ENCODE measurements at places on chromosomes 12 and 14. TPM values are rescaled to one million over a fixed set of nuclear protein-coding genes. Genes with fewer than 3 reads are reported as not detected.

- H3K27me3 ChIP-seq, result peaks cover 16% of the 10 kb centered on the region
- no peaks in the 10 kb centered on the region for H3K36me3 ChIP-seq
- H3K4me1 ChIP-seq, result no peaks in the 10 kb centered on the region
- no peak overlapping the region for H3K4me3 ChIP-seq
- no peak for DNase-seq
These were observed 505 bp downstream of the KCNC2 start for GRCh38 chr12:75208856-75209811.

KRT73 gene
- not detected for total RNA-seq

GRCh38 chr14:23159532-23159931 lies 23.9 kb downstream of the SLC7A8 start:
- no peaks in the 10 kb centered on the region for H3K4me1 ChIP-seq
- no peak overlapping the region for H3K27ac ChIP-seq
- H3K4me3 ChIP-seq, result no peak overlapping the region
- no peaks in the 10 kb centered on the region for H3K27me3 ChIP-seq
- H3K36me3 ChIP-seq, result no peaks in the 10 kb centered on the region

DNA sequence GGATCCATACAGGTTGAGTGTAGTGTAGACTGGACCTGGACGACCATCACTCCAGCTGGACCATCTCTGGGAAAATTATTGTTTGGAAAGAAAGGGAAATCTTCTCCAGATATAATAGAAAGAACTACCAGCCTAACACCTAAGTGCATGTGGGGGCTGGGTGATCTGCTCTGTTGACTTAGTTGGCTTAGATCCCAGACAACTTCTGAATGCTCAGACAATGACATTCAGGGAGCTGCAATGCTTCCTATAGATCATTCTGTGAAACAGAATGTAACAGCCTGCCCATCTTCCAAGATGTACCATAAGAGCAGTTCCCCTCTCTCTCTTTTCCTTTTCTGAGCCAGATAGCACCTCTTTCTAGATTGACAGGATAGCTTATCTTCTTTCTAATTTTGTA lies 572.8 kb upstream of the STXBP6 start:
- no peak overlapping the region for H3K27ac ChIP-seq
- H3K36me3 ChIP-seq, result no peaks in the 10 kb centered on the region
- DNase-seq, result no peak
- H3K4me1 ChIP-seq, result no peaks in the 10 kb centered on the region
- H3K27me3 ChIP-seq, result no peaks in the 10 kb centered on the region

PHLDA1 gene
- 22.2 TPM for total RNA-seq

GRCh38 chr14:34722723-34723545 lies 8.5 kb upstream of the CFL2 start:
- H3K27ac ChIP-seq, result no peak overlapping the region
- no peaks in the 10 kb centered on the region for H3K27me3 ChIP-seq
- peak; percentile 67 for DNase-seq
- H3K4me3 ChIP-seq, result no peak overlapping the region
- no peaks in the 10 kb centered on the region for H3K36me3 ChIP-seq

GRCh38 chr12:90028635-90029051 lies 320.0 kb upstream of the ATP2B1 start:
- peaks cover 12% of the 10 kb centered on the region for H3K4me1 ChIP-seq
- DNase-seq, result no peak
- no peaks in the 10 kb centered on the region for H3K36me3 ChIP-seq
- H3K27ac ChIP-seq, result no peak overlapping the region
- no peak overlapping the region for H3K4me3 ChIP-seq

ATXN3 gene
- total RNA-seq, result 9.1 TPM

DIO2 gene
- total RNA-seq, result 7.3 TPM

DNA sequence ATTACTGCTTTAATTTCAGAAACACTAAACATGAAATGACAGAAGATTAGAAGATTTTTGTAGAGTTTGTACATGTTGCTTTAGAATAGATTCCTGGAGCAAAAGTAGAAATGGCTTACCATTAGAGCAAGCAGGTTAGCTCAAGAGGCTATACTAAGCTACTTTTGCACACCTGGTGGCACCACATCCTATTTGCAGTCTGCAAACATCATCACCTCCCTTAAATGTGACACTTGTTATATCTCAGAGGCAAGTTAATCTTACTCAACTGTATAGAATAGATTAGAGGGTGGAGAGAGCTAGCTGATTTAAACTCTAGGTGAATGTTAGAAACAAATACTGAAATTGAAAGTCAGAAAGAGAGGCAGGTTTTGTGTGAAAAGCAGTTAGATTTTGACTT lies 30.7 kb upstream of the OR4E1 start:
- DNase-seq, result no peak
- H3K27me3 ChIP-seq, result no peaks in the 10 kb centered on the region
- no peak overlapping the region for H3K4me3 ChIP-seq
- H3K27ac ChIP-seq, result no peak overlapping the region

DNA sequence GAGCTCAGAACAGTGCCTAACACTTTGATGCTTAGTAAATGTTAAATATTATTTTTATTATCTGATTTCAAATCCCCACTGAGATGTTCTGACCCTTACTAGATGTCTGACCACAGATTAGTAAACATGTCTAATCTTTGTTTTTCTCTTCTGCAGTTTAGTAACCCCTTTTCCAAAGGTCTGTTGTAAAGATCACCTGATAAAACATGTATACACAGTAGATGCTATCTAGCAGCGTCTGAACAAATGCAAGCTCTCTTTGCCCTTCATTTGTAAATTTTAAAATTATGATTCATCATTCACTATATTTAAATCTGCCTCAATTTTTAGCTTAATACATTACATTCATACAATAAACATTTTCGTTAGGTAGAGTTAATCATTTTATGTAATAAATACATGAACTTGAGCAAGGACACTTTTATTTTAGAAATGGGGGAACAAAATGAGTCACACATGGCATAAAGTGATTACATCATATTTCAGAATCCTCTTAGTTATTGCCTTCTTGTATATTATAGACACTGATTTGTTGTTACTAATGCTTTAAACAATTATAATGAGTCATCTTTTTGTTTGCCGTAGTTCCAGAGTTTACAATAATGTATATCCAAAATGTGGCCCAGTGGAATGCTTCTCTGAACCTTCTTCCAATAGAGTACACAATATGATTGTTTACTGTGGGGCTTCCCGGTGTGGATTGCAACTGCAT lies 1.7 kb upstream of the OR4K5 start:
- H3K4me3 ChIP-seq, result no peak overlapping the region
- no peaks in the 10 kb centered on the region for H3K36me3 ChIP-seq
- no peak overlapping the region for H3K27ac ChIP-seq
- no peaks in the 10 kb centered on the region for H3K4me1 ChIP-seq

DNA sequence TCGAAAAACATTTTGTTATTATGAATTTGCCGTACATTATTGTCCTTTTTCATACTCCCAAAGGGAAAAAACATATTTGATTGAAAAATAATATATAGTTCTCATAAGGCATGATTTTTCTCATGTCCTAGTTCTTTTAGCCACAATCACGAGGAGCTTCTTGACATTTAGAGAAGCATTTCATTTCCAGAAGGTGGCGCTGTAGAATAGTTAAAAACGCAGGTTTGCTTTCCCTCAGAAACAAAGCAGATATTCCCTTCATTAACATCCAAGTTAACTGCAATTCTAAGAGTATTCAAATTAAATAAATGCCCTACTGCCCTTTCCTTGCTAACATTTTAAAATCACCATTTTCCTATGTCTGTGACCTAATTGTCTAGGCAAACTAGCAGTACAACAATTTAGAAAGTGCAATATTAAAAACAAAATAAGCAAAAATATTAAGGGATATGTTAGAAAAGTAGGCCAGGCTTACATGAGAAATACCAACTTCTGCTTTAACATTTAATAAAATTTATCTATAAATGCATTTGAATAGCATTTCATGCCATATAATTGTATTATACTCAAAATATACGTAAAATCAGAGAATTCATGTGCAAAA lies 10.9 kb upstream of the PIK3C2G start:
- no peaks in the 10 kb centered on the region for H3K36me3 ChIP-seq
- no peaks in the 10 kb centered on the region for H3K27me3 ChIP-seq
- DNase-seq, result no peak
- no peak overlapping the region for H3K4me3 ChIP-seq
- no peaks in the 10 kb centered on the region for H3K4me1 ChIP-seq

GRCh38 chr12:12007001-12007712 lies 63.6 kb upstream of the BCL2L14 start:
- no peak overlapping the region for H3K4me3 ChIP-seq
- no peak for DNase-seq
- H3K36me3 ChIP-seq, result no peaks in the 10 kb centered on the region
- no peaks in the 10 kb centered on the region for H3K27me3 ChIP-seq

DNA sequence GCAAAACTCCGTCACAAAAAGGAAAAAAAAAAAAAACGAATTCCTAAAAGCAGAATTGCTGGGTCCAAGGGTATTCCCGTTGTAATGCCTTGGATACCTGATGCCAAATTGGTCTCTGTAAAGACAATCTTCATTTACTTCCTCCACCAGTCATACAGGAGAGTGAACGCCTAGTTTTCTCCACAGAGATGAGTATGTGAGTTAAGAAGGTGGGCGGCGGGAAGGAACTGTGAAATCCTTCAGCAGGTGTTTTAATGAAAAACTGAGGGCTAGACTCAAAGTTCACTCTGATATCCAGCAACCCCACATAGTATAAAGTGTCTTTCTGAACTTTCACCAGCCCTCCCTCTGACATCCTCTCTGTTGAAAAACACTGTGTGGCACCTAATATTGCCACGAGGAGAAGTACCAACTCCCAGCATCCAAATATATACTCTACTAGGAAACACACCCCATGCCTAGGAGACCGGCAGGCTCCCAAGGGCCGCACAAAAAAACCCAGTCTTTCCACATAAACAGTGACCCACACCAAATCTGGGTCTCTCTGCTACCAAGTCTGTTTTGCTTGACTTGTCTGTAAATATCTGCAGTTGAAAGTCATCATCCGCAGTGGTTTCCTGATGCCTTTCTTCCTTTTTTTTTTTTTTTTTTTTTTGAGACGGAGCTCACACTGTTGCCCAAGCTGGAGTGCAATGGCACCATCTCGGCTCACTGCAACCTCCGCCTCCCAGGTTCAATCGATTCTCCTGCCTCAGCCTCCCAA lies 30.3 kb upstream of the FOXN3 start:
- no peak overlapping the region for H3K27ac ChIP-seq
- no peaks in the 10 kb centered on the region for H3K27me3 ChIP-seq
- no peak for DNase-seq
- no peaks in the 10 kb centered on the region for H3K36me3 ChIP-seq

GRCh38 chr12:64757771-64758170 lies 1.4 kb downstream of the GNS start:
- H3K36me3 ChIP-seq, result no peaks in the 10 kb centered on the region
- H3K27me3 ChIP-seq, result no peaks in the 10 kb centered on the region
- no peak overlapping the region for H3K27ac ChIP-seq

DNA sequence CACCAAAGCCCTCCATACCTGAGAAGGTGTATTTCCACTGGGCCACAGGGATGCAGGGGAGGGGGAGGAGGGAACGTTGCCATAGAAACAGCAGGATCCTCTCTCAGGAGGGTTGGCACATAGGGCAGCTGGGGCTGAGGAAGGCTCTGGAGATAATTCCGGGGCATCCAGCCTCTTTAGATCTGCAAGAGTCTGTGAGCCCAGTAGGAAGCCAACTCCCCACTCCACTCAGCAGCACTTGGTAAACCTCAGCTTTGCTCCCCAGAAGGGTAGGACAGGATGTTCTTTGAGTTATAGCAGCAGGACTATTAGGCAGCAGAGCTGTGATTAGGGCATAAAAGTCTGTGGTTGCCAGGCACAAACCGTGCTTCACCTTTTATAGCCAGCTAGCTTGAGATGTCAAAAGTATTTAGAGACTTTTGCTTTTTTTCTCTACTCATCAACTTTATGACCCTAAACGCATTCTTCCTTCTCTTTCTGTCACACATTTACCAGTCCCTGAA lies 7.8 kb upstream of the PLEKHG3 start:
- H3K4me3 ChIP-seq, result no peak overlapping the region
- no peak for DNase-seq
- peak overlapping the region; percentile 62 for H3K27ac ChIP-seq
- no peaks in the 10 kb centered on the region for H3K36me3 ChIP-seq

DNA sequence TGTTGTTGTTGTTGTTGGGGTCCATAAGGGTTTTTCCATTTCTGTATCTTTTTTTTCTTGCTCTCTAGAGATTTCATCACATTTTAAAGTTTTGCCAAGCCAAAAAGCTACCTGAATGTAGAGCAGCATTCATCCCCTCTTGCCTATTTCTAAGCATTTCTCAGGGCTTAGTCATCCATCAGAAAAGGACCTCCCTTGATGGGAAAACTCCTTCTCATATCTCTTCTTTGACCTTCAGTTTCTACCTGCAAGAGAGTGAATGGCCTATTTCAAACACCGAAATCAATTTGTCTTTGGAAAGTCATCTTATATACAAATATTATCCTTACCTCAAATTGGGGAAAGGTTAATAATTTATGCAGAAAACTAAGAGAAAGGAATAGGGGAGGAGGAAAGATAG lies 4.5 kb downstream of the MYBPC1 start:
- no peak for DNase-seq
- H3K4me1 ChIP-seq, result no peaks in the 10 kb centered on the region
- no peak overlapping the region for H3K27ac ChIP-seq
- no peaks in the 10 kb centered on the region for H3K36me3 ChIP-seq

CNTN1 gene
- total RNA-seq, result 0.19 TPM

CSRP2 gene
- 11.6 TPM for total RNA-seq

- H3K4me3 ChIP-seq, result no peak overlapping the region
- no peak for DNase-seq
- H3K27ac ChIP-seq, result no peak overlapping the region
- no peaks in the 10 kb centered on the region for H3K4me1 ChIP-seq
These were observed 60.2 kb downstream of the UBR7 start for GRCh38 chr14:93267149-93267711.

DNA sequence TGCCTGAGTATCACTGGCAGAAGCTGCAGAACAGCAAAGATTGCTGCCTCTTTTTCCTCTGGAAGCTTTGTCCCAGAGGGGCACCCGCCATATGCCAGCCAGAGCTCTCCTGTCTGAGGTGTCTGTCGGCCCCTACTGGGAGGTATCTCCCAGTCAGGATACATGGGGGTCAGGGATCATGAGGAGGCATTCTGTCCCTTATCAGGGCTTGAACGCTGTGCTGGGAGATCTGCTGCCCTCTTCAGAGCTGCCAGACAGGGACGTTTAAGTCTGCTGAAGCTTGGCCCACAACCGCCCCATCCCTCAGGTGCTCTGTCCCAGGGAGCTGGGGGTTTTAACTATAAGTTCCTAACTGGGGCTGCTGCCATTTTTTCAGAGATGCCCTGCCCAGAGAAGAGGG lies 20.3 kb downstream of the CLEC2B start:
- H3K4me1 ChIP-seq, result no peaks in the 10 kb centered on the region
- H3K36me3 ChIP-seq, result no peaks in the 10 kb centered on the region
- no peak overlapping the region for H3K27ac ChIP-seq
- H3K4me3 ChIP-seq, result no peak overlapping the region

PRKD1 gene
- total RNA-seq, result 7.5 TPM

SLC8A3 gene
- total RNA-seq, result 1.3 TPM

DNA sequence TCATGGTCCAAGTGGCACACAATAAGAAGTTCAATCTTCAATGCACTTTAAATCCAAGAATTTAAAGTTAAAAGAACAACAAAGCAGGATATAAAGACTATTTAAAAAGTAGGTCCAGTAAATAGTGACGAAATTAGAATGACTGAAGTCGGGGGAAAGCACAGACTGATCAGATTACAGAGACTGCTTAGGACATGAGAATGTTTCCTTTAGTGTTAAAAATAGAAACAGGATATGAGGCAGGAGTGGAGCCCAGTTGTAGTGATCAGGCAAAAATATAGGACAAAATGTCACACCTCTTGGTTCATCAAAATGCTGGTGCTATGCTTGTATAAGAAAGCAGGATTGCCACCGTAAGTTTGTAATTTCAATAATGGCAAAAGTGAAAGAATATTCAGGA lies 52.2 kb upstream of the CD163 start:
- no peak for DNase-seq
- no peak overlapping the region for H3K4me3 ChIP-seq
- no peaks in the 10 kb centered on the region for H3K4me1 ChIP-seq
- H3K36me3 ChIP-seq, result no peaks in the 10 kb centered on the region
- H3K27me3 ChIP-seq, result no peaks in the 10 kb centered on the region

Measured in right atrium auricular region (tissue), 2 donors.